Globus pallidus (tissue), 1 donor: ENCODE measurements at places on chromosomes 3 and 15.

DNA sequence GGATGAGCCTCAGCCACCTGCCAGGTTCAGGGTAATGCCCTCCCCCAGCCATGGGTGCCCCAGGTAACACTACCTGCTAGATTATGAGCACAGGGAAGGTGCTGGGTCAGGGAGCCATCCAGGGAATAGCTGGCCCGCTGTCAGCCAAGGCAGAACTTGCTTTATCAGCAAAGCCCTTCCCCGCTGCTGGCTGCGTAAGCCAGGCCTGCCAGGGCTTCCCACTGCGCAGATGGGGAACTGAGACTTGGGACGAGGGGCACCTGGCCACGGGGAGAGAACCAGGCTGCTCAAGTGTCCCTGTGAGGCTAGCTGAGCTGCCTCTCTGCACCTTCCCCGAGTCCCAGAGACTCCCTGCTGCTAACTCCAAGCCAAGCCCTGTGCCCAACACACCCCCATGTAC, 45.4 kb downstream of the CACNA2D2 start:
- no peak for DNase-seq

GRCh38 chr3:55622116-55622515, 135.0 kb upstream of the WNT5A start:
- no peak for DNase-seq

DNA sequence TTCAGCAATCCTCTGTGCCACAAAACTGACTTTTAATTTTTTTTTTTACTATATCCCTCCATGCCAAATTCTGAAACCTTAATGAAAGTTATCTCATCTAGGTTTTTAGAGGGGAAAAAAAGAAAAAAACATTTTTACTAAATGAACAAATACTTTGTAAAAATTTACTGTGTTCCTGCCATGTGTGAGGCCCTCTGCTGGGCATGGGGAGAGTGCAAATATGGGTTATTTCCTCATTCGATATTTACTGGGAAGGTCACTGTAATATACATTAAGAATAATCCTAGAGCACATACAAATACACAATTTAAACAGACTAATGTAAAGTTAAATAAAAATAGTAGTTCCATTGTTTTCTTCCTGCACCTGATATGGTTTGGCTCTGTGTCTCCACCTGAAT, 215.0 kb downstream of the GRM7 start:
- DNase-seq: no peak

GRCh38 chr3:186354100-186354499, 7.9 kb downstream of the DGKG start:
- DNase-seq: no peak

- no peak for DNase-seq
These were observed 6.6 kb upstream of the CCNL1 start for GRCh38 chr3:157166561-157166960.

DNA sequence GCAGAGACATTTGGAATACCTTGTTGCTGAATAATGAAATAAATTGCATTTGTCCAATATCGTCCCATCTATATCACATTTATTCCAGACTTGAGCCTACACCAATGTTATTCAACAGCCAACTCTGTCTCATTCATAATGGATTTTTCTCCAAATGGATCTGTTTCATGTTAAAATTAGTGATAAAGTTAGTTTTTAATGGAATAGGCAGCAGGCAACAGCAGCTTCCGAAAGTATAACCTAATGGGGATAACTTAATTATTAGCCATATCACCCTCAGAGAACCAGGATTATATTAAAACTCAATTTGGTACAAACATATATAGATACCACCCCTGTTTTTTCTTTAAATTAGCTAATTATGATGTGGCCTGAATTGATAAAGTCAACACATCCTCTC, 86.5 kb upstream of the ICE2 start:
- no peak for DNase-seq

- no peak for DNase-seq
These were observed 15.7 kb upstream of the AEN start for GRCh38 chr15:88605189-88606069.

DNA sequence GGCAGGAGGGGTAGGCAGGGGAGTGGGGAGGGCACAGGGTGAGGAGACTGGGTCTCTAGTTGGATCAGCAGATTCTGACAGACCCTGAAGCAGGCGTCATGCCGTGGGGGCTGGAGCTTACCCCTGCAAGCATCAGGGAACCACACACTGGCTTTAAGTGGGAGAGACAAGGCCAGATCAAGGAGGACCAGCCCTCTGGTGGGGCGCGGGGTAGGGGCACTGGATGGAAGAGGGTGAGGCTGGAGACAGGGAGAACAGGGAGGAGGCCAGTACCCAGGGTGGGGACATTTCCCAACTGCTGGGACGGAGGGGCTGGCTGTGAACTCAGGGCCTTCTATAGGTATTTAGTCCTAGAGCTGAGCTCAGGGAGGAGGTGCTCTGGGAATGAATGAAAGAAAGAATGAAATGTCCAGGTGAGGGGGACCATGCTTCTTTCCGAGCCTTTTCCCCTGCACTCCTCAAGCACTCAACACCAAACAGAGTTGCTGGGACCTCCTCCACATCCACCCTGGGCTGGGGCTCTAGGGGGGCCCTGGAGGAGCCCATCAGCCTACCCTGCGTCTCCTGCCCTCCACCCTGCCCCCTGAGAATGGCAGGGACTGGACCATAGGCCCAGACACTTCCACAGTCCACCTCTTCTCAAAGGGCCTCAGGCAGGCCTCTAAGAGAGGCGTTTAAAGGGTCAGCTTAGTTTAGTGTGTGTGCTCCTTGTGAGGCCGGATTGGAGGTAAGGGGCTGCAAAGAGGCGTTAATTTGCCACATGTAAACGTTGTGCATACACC, 49.0 kb upstream of the FGD5 start:
- DNase-seq: no peak

DNA sequence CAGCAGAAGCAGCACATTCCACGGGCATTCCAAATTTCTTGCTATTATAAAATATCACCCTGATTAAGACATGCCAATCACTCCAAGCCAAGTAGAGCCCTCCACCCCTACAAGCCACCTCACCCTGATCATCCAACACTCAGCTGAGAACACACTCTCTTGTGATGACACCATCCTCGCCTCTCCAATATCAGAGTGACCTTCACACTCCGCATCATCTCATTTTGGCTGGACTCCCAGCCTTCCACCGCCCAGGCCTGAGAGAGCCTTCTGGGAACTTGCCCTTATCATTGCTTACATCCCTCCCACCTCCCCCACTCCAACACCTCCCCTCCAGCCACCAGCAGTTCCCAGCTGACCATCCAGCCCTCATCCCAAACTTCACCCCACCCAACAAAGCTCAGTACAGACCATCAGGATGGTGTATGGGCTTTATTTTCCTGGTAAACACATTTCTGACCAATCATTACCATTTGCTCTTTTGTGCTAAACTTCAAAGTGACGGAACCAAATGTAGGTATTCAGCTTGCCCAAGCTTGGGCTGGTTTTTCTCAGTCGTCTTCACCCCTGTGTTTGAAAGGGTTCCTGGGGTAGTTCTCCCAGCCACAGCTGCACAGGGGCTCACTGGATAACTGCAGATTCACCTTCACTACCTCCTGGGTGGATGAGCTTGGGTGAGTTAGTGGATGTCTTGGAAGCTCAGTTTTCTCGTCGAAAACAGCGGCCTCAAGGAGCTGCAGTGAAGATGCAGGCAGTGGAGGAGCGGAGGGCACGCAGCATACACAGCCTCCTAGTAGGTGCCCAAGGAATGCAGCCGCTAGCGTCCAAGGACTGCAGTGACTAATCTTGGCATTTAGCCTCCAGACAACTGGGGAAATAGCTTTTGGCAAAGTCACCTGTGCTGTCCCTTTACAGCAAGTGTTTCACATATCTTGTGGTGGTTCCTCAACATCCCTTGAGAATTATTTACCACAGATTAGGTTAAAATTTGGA, 115.1 kb downstream of the LIPC start:
- no peak for DNase-seq

- DNase-seq: no peak
These were observed 63.1 kb downstream of the ARNT2 start for GRCh38 chr15:80467311-80467714.

DNA sequence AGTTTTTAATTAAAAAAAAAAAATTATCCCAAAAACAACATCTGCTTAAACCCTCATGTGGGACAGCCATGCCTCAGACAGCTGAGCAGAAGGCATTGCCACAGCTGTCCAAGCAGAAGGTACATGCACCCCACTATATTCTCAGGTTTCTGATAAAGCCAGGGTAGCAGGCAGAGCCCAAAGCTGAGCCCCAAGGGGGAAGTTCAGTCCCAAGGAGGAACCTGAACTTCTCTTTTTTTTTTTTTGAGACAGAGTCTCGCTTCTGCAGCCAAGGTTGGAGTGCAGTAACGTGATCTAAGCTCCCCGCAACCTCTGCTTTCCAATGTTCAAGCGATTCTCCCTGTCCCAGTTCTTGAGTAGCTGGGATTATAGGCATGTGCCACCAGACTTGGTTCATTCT, 33.2 kb downstream of the MKRN2 start:
- no peak for DNase-seq
